ENCODE measurements at places on chromosomes 7 and 10.

DNA sequence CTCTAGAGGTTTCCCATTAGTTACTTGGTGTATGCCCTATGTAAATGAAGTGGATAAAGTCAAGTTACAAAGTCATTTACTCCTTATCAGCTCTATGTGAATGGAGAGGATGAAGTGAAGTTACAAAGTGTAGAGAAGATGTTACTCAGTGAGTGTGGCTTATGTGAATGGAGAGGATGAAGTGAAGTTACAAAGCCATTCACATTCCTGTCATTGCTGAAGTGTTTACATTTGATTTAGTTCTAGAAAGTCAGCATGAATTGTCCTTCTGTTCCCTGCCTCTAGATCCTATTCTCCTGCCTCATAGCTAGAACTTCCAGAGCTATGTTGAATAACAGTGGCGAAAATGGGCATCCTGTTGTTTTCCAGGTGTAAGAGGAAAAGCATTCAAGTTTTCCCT is 880.1 kb downstream of the DNAJB9 start:
- no peak for DNase-seq

DNA sequence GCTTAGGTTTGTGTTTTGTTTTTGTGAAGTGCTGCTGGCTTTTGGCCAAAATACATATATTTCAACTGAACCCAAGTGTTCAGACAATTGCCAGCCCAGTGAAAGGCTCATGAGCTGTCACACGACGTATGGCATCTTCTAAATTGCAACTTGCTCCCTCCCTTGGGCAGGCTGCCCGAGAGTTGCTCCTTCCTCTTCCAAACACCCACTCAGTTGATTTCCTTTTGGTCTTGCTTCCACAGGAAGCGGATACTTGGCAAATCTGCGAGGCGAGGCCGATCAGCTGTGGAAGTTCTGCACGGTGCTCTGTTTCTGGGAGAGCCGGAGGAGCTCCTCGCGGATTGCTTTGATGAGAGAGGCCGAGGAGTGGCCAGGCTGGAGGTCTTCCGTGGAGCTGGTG is 39.6 kb upstream of the ATP6V0A4 start:
- no peak for DNase-seq

GRCh38 chr7:139854124-139854511 is 25.1 kb downstream of the TBXAS1 start:
- DNase-seq, result no peak

- no peak for DNase-seq
These were observed 92.1 kb upstream of the IMMP2L start for GRCh38 chr7:111654343-111654742.

- DNase-seq, result no peak
These were observed 123.7 kb upstream of the GJD4 start for GRCh38 chr10:35481413-35481812.

DNA sequence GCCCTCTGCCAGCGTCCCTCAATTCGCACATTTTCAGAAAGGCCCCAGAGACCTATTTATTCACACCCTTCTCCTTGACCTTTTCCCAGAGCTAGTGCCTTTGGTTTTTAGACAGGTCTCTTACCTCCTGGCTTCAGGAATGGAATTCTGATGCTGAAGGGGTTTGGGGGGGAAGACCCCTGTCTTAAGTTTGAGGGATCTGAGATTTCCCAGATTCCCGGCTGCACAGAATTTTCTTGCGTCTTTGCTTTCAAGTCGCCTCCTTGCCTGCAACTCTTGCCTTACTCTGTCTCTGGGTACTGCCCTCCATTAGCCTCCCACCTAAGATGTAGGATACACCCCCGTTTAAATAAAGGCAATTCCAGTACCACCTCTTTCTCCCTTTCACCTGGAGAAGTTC is 1.9 kb downstream of the GATA3 start:
- no peak for DNase-seq

- no peak for DNase-seq
These were observed 49.8 kb upstream of the FAM171A1 start for GRCh38 chr10:15420858-15421257.

- no peak for DNase-seq
These were observed 22.4 kb upstream of the MICU1 start for GRCh38 chr10:72648301-72648700.

GRCh38 chr7:83791737-83792136 is 142.8 kb upstream of the SEMA3E start:
- DNase-seq, result no peak

GRCh38 chr7:22375359-22376048 is 18.6 kb upstream of the RAPGEF5 start:
- no peak for DNase-seq

DNA sequence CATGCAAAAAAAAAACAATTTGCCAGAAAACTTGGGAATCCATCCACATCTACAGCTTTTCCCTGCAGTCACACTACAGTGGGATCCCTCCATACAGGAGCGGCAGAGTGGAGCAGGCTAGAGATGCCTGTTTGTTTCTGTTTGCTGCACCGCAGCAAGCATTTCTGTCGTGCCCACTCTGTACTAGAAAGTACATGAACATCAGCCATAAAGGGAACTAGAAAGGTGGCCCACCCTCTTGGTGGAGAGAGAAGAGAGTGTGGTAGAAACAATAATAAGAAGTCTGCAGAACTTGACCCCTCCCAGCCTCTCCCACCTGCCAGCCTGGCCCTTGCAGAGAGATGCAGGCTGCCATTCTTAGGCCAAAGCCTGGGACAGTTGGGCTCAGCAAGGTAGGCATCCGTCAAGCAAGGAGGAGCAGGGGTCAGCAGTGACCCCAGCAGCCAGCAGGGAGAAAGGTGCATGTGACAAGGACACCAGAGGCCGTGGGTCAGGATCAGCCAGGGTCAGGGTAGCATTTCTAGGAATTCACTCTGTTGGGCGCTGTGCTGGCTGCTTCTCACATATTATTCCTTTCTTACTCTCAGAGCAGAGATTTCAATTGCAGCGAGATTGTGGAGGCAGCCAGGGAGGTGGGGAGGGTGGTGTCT is 171.8 kb downstream of the EGFR start:
- no peak for DNase-seq

GRCh38 chr7:41103331-41103730 is 599.6 kb downstream of the INHBA start:
- no peak for DNase-seq

- DNase-seq, result no peak
These were observed 12.2 kb upstream of the ZNF273 start for GRCh38 chr7:64890761-64891362.

GRCh38 chr10:88157981-88158465 is 294.6 kb downstream of the PTEN start:
- no peak for DNase-seq

DNA sequence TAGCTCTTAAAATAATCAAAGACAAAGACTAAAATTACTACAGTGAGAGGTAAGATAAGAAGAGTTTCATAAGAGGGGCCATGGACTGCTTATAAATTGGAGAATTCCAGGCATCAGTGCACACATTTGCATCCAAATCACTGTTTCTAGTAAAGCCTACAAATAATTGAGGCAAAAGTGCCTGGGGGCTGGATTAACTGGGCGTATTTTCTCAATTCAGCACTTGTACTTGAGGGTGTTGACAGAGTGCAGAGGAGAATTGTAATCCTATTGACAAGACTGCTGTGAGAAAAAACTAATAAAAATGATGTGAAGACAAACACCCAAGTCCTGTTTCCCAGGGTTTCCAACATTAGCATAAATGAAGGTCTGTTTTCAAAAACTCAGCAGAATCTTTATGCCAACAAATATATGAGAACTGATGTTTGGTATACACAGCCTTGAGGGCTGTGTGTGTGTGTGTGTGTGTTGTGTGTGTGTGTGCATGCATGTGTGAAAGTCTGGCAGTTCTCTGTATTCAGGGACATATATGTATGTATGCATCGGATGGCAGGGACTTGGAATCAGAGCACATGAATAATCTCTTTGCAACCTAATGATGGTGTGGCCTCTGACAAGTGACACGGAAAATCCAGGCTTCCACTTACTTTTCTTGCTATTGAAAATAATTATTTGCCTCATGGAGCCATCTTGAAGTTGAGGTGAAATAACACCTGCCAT is 182.1 kb upstream of the CDC14C start:
- DNase-seq, result no peak

DNA sequence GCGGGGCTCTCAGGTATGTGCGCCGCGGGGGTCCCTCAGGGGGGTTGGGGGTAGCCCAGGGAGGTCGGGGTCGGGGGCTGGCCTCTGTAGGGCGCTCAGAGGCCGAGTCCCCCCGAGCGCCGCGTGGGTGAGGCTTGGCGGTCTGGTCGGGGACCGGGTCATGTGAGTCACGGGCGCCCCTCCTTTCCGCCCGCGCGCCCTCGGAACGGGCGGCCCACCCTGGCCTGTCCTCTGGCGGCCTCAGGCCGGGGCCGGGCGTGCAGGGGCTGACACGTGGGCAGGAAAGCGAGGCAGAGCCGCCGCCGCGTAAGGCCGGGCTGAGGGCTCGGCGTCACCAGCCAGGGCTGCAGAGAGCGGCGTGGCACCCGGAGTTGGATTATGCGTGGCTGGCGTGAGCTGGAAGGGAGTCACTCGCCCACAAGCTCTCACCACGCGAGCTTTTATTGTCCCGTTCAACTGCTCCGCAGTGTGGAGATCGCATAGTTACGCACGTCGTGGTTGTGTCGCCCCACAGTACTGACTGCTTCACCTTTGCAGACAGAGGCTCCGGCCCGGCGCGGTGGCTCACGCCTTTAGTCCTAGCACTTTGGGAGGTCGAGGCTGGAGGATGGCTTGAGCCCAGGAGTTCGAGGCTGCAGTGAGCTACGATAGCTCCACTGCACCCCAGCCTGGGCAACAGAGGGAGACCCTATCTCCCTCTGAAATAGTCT is 385 bp downstream of the SHLD2 start:
- peak; percentile 75 for DNase-seq

DNA sequence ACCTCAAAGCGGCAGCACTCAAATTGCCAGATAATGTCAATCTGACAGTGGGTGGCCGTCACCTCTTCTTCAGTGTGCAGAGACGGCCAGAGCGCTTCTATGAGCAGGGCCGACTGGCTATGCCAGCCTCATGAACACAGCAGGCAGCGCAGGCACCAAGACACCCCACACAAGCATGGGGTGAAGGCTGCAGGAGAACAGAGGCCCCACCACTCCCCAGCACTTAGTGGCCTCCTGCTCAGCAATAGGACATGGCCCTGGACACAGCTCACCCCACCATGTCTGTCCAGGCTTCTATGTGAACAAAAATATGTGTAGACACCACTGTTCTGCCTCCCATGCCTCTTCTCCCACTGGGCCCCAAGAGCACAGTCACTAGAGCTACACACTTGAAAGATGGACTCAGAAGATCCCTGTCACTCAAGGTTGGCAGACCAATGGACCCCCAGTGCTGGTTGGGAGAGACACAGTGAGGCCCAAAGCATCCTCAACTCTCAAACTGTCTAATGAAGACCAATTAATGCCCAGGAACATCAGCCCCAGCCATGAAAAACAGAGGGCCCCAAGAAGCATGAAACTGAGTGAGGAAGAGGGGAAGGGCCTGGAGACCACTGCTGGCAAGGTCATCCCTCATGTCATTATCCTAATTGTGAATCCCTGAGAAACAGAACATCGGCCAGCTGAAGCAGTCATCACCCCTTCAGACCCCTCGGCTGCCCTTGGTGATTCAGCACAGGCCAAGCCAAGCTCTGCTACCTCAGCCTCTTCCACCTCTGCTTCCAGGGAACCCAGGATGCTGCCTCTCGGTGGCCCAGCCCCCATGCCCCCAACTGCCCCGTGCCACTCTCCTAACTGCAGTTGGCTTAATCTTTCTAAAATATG is 77.7 kb downstream of the GRID1 start:
- DNase-seq, result no peak

GRCh38 chr10:51422311-51423120 is 276.9 kb downstream of the CSTF2T start:
- DNase-seq, result peak; percentile 54

DNA sequence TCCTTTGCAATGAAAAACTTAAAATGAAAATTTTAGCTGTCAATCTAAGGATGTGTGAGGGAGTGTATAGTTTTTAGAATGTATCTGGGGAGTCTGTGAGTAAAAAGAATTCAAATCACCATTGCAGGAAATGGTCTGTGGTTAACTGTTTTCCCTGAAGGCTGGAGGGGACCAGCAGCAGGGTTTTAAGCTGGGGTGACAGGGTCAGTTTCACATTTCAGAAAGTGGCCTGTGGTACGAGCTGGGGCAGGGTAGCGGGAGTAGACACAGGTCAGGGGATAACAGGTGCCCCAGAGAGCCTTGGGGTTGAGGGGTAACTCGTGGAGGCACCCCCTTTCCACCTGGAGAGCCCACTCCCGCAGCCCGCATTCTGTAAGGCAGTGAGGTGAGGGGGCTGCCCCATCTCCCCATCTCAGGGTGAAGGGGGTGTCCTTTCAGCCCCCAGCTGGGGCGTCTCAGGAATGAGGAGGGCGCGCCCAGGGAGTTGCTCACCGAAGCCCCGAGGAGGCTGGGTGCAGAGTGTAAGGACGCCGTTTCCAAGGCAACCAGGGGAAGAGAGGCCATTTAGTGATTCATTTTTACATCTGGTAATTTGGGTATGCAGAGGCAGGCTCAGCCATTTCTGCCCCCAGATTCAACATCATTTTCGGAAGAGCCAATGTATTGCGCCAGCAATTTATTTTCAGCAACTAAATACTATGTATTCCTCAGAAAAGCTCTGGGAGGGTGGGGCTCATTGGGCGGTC is 168.9 kb downstream of the SLIT1 start:
- DNase-seq, result no peak

GRCh38 chr10:99760321-99760720 is 22.1 kb upstream of the ABCC2 start:
- no peak for DNase-seq

DNA sequence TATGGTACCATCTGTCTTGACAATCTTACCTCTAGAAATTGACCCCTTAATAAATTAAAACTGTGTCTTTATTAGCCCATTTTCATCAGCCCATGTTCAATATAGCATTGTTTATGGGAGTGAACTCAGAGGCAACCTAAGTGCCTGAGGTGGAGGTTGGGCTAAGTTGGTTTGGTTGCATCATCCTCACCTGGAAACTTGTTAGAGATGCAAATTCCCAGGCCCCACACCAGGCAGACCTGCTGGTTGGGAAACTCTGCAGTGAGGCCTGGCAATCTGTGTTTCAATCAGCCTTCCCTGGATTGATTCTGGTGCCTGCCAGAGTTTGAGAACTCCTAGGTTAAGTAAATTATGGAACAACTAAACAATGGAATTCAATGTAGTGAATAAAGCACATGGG is 9.4 kb upstream of the FAM170B start:
- no peak for DNase-seq

- no peak for DNase-seq
These were observed 5.3 kb downstream of the SH3PXD2A start for GRCh38 chr10:103849880-103850571.

- peak; percentile 21 for DNase-seq
These were observed 57.3 kb downstream of the MAPK8 start for GRCh38 chr10:48363617-48364355.

DNA sequence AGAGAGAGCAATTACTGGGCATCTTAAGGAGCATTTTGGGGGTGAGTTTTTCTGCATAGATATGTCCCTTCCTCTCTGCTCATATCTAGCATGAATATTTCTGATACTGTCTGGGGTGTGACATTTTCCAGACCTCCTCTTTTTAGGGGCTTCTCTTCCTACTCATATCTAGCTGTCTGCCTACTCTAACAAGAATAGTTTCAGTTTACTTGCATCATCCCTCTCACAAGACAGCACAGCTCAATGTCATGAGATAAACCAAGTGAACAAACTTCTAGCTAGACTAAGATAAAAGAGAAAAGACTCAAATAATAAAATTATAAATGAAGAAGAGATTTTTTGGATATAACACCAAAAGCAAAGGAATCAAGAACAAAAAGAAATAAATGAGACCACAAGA is 419.5 kb upstream of the SORCS1 start:
- DNase-seq, result no peak
